Stimulated activated CD8-positive, alpha-beta memory T cell treated with anti-CD3 and anti-CD28 coated beads, Interleukin-12 subunit alpha, Interleukin-12 subunit beta, amount 100 ng/mL, for 4 hours (primary cell): ENCODE measurements at places on chromosomes 1 and 21.

DNA sequence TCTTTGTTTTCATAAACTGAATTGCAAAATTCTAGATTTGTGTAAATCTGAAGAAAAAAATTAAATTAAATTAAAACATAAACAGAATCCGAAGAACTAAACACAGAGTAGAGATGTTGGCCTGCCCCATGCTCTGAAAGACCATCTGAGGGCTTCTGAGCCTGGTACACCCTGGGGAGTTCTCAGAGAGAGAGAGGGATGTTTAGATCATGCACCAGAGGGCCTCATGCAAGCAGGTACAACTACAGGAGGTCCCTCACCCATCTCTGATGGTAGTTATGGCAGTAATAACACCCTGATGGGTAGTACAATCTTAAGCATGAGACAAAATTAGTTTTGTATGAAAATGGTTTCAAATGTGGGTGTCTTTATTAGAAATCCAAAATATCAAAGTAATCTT, 127.7 kb downstream of the TGFB2 start:
- no peak for DNase-seq

DNA sequence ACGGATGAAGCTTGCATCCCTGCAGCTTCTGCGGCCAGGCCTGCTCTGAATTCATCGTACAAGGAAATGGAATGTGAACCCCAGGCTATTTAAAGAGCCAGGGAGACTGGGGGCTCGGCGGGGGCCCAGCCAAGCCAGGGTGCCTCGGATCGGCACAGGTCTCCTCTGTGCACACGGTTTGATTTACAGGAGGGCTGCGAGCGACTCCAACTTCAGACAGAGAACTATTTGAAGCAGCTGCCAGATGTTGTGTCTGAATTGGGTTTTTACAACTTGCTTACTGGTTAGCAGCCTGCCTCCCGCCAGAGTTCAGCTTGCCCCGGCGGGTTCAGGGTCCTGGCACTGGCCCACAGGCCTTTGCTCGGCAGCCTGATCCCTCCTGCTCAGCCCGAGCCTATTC, 83.2 kb downstream of the SPSB1 start:
- no peak for DNase-seq

GRCh38 chr1:160882582-160882981, 2.4 kb downstream of the ITLN1 start:
- no peak for DNase-seq

DNA sequence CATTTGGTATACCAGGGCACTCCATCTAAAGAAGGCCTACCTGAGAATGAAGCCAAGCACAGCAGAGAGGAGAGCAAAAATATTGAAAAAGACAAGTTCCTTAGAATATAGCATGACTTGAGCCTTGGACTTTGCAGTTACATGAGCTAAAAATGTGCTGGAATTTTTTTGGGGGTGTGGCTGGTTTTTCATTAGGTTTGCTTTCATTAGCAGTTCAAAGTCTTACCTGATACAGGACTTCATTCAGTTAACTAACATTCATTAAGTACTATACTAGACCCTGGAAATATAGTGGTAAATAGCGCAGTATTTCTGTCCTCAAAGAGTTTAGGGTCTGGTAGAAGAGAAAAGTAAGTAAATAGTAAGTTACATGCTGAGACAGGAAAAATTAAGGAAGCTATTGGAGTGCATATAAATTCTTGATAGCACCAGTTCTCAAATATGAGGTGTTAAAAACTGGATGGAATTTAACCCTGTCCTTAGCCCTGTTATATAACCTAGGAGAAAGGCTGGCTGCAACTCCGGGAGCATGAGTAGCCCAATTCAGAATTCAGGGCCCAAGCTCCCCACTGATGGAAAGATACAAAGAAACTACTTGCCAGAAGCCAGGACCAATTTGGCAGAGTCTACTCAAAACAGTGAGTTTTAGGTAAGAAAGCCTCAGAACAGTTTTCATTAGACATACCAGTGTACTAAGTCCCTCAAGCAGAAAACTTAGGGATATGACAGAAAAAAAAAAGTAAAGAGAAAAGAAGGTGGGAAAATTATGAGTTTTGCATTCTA, 3.1 kb upstream of the DOCK7 start:
- no peak for DNase-seq
